ENCODE measurements at places on chromosomes 16 and 17.

GRCh38 chr17:44094701-44095387, 24.3 kb downstream of the G6PC3 start:
- no peak for DNase-seq

DNA sequence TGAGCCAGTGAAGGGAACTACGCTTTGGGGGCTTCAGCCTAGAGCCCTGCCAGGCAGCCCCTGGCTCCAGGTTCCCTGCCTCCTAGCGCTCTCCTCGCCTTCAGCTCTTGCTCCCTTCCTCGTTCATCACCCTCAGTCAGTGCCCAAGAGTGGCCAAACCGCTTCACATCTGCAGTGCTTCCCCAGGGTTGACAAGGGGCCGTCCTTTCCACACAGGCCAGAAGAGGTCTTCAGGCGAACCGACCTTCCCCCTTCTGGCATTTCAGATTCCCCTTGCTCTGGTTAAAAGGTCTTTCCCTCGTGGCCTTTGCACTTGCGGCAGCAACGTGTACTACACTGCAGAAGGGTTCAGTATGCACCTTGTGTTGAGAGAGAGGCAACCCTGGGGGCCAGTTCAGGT, 4.1 kb downstream of the RASD1 start:
- no peak for DNase-seq

DNA sequence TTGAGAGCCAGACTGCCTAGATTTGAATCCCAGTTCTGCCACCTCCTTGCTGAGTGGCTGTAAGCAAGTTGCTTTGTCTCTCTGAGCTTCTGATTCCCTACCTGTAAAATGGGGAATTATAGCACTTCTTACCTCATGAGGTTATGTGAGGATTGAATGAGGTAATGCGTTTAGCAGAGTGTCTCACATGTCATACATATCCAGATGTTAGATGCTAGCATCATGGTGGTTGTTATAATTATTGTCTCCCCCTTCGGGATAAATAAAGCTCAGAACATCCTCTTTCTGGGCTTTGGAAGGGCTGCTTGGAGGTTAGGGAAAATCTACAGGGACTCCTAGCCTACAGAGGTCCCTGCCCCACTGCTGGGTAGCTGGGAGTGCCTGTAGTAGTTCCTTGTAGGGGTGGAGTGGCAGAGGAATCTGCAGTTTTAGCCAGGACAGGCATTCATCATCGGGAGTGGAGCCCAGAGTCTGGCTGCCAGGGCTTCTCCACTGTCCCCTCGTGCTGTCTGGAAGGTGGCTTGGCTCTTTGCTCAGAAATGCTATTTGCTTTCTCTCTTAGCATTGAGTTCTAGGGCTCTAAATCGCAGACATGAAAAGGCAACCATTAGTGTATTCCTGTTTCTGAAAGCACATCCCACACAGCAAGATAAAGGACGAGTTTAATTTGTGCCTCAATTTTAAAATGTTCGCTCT, 137.9 kb upstream of the CACNG3 start:
- no peak for DNase-seq

DNA sequence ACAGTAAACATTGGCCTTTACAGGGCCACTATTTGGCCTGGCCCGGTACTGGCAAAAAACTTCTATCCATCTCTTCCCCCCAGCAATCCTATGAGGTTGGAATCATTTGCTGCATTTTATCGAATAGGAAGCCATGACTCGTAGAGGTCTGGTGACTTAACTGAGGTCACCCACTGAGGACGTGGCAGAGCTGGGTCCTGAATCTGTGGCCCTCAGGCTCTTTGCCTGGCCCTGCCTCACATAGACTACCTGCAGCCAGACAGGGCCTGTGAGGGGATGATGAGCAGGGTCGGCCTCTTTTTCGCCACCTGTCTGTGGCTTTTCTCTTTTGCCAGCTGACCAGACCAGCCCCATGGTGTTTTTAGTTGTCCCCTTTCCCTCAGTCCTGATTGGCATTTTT, 1.9 kb downstream of the PPP4C start:
- DNase-seq: peak; percentile 78

- DNase-seq: no peak
These were observed 154.0 kb downstream of the LGALS9B start for GRCh38 chr17:20313306-20313705.

- peak; percentile 75 for DNase-seq
These were observed 23.8 kb downstream of the SNX11 start for GRCh38 chr17:48131216-48131824.

GRCh38 chr17:13302983-13303382, 285.2 kb upstream of the ELAC2 start:
- DNase-seq: no peak

DNA sequence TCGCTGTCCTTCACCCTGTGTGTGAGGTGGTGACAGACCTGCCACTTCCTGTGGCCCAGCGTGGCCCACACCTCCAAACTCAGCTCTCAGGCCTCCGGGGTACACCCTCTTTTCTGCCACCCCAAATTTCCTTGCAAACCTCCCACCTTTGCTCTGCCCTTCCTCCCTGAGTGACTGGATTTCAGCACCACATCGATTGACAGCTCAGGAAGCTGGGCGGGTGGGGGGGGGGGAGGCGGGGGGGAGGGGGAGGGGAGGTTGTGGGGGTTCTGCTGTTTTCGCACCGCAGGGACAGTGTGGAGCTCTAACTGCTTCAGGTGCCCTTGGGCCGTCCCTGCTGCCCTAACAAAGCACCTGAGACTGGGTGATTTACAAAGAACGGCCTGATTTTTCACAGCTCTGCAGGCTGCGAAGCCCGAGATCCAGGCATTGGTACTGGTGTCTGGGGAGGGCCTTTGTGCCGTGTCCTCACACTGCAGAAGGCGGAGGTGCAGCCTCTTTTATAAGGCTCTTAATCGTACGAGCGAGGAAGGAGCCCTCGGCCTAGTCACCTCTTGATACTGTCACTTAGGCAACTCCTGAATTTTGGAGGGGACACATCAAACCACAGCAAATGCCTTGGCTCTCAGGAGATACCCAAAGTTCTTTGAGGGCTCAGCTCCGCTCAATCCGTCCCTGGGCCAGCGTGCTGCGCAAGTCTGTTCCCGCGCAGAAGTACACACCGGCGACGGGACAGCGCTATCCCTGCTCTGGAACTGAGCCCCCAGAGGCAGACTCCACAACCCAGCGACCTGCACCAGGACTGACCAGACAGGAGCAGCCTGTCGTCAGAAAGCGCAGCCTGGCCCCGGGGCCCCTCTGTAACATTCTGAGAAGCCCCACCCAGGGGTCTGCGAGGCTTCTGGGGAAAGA, 3.6 kb downstream of the NDUFAF8 start:
- no peak for DNase-seq
